ENCODE measurements at places on chromosomes 4 and X. TPM values are rescaled to one million over a fixed set of nuclear protein-coding genes. Genes with fewer than 3 reads are reported as not detected.

MANBA gene
- total RNA-seq, result 63.9 TPM

SPATA18 gene
- 12.2 TPM for total RNA-seq

NAP1L3 gene
- total RNA-seq, result 0.67 TPM

RAB40A gene
- total RNA-seq, result 0.24 TPM

DNA sequence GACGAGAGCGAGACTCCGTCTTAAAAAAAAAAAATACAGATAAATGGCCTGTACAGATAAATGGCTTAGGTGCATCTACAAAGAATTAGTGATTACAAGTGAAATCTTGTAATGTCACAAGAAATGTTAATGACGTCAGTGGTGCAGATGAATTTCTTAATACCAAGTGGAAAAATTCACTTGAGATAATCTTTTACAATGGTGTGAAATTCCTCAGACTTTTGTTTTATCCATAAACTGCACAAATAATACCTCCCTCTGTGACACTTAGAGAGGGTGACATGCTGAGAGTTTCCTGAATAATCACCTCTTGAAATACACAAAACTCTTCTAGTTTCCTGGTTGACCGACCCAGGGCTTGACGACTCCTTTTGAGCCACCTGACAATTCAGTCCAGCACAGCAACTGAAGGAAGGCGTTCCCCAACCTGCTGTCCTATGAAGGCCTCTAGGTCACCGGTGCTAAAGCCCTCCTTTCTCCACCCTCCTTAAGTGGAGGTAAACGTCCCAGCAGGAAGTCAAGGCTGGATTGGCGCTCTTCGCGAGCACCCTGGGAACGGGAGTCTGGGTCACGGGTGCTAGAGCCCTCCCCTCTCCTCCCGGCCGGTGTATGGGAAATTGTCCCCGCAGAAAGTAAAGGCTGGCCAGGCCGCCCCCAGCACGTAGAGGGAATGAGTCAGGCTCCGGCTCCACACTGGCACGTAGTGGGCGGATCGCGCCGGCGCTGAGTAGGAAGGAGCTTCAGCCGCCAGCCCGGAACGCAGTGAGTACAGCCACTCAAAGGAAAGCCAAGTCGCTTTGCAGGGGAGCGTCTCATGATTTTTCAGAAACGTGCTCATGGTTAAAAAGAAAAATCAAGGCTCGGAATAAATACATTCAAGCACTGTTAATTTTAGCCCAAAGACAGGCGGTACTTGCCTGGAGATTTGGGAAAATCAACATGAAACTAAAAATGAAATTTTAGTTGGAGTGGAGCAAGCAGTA is at the start of gene TMEM144:
Gene TMEM144, plus strand, starts transcription at position 662 of the 983 bp plus-strand sequence. CDS start 2,182 bp downstream, outside the sequence.
- peak; percentile 96 for DNase-seq

DNA sequence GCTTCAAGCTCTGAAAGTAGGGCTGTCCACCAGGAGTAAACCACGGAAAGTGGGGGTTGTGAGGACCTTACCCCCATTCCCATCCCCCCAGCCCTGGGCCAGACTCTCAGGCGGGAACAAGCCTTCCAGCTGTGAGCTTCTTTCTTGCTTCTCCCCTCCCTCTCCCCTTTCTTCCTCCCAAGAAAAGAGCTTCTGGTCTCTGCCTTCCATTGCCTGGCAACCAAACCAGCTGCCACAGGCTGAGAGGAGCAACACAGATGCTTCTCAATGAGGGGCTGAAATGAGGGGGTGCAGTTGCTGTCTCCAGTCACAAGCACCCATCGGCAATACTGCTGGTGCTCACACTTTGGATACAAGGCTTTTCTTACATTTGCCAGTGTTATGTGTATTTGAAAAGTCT is 72.5 kb downstream of the SLC16A2 start:
- DNase-seq, result no peak

- no peak for DNase-seq
These were observed 179.1 kb upstream of the TBC1D9 start for GRCh38 chr4:140935254-140935653.

DNA sequence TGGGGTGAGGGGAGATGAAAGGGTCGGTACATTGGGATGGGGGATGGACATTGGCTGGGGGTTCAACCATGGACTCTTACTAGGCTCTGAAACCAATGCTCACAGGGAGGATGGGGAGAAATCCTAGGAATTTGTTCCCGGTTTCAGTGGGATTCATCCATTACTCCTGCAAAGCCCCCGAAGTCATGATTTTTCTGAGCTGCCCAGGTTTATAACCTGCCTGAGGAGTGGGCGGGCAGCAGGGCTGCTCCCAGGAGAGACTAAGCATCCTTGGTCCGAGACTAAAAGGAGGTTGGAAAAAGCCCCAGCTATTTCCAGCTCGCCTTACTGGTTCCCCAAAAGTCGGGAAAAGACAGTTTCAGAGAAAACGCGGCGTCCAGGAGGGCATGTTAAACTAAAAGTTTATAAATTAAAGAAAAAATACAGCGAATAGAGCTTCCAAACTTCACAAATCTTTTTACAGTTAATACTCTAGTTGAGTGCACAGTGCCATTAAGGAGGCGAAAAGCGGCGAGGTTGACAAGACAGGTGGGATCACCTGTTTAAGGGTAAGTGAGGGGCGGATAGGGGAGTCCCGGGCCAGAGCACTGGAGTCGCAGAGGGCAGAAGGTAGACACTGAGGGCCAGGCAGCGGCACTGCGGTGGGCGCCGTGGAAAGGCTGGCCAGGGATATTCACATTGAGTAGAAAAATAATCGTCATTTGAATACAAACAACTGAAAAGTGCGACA is 3.7 kb downstream of the NKX3-2 start:
- DNase-seq, result no peak

DNA sequence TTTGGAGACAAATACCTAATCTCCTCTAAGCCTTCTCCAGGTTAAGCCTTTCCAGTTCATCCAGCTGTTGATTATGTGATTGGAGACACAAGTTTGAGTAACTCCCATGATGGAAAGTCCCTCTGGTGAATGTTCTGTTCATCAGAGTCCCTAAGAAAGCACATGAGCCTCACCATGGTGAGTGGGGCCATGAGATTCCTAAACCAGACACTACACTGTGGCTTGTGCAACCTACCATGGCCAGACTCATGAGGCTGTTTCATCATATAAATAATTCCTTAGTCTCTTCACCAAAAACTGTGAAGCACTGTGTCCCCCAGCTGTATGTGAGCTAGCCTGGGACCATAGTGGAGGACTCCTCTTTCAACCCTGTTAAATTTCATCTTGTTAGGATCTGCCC is 14.4 kb downstream of the PKD2 start:
- DNase-seq, result no peak

DNA sequence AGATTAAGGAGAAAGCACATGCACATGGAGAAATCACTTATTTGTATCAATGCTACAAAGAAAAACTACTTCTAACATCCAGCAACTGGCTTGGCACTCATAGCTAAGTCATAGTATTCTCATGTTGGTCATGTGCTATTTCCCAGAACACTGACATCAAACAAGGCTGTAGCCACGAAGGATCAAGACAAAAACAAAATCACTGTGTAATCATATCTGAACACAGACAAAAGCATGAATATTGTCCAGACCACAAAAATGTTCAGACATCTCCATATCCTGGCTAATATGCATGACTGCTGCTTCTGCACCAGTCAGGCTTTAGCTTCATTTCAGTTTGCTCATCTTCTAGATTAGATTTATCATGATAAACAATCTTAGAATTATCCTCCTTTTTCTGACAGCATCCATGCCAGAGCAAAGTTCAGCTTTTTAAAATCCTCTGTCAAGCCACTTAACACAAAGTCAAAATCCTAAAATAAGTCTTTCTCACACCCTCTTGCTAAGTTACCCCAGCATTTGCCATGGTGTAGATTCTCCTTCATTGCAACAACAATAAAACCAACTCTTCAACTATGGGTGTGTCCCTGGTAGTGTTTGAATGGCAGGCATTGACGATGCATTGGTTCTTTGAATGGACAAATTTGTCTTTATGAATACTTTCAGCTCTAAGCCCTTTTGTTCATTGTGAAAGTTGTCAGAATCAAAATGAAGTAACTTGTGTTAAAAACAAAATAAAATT is 39.1 kb upstream of the NPFFR2 start:
- DNase-seq, result no peak

- no peak for DNase-seq
These were observed 32.5 kb upstream of the TMPRSS11B start for GRCh38 chr4:68278029-68278428.

GRCh38 chr4:86184216-86184900 is 175.5 kb downstream of the MAPK10 start:
- no peak for DNase-seq

- DNase-seq, result peak; percentile 43
These were observed 19.8 kb downstream of the C4orf50 start for GRCh38 chr4:5998333-5998936.
